ENCODE measurements at places on chromosomes 2 and 18. TPM values are rescaled to one million over a fixed set of nuclear protein-coding genes. Genes with fewer than 3 reads are reported as not detected.

SLC16A14 gene
- 0.53 TPM for polyA plus RNA-seq

GAL3ST2 gene
- polyA plus RNA-seq: not detected

XRCC5 gene
- 127 TPM for polyA plus RNA-seq

GALR1 gene
- under 0.01 TPM for polyA plus RNA-seq

DNAJC10 gene
- polyA plus RNA-seq: 9.8 TPM

OTX1 gene
- not detected for polyA plus RNA-seq

DNA sequence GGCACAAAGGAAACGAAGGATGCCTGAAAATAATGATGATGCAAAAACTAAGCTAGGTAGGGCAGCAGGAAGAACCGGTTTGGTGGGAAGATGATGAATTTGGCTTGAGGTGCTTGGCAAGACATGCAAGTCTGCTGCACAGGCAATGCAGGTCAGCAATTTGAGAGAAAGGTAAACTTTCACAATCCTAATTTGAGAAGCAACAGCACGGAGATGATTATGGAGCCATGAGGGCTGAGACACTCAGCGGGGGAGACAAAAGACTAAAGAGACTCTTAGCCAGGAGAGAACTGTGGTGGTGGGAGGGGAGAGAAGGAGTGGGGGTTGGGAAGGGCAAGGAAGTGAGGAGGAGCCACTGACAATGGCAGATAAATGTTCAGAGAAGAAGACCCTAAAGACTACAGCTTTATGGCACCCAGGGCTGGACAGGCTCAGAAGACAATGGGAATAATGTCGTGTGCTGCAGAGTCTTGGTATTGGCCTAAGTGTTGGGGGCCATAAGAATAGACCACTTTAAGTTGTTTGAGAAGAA, 19.4 kb upstream of the RNF149 start:
- no peak for DNase-seq

DNA sequence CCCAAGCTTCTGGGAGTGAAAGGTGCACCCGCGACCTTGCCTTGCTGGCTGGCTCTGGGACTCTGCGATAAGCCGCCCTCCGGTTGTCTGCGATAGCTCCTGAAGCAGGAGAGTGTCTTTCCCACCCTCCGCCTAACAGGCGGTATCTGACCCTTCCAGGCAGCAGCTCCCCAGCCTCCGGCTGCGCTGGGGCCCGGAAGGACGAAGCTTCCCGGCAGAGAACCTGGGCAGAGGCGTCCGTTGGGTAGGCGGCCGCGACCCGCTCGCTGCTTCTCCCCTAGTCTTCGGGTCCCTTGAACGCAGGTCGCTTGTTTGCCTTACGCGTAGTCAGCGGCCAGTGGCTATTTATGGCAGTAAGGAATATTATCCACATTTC, 446 bp upstream of the RHBDD1 start:
- DNase-seq: peak; percentile 36

GRCh38 chr2:96470636-96471035, 34.5 kb downstream of the NEURL3 start:
- DNase-seq: peak; percentile 86

- no peak for DNase-seq
Measured at GRCh38 chr2:159895258-159896065, 97.5 kb upstream of the CD302 start.

DNA sequence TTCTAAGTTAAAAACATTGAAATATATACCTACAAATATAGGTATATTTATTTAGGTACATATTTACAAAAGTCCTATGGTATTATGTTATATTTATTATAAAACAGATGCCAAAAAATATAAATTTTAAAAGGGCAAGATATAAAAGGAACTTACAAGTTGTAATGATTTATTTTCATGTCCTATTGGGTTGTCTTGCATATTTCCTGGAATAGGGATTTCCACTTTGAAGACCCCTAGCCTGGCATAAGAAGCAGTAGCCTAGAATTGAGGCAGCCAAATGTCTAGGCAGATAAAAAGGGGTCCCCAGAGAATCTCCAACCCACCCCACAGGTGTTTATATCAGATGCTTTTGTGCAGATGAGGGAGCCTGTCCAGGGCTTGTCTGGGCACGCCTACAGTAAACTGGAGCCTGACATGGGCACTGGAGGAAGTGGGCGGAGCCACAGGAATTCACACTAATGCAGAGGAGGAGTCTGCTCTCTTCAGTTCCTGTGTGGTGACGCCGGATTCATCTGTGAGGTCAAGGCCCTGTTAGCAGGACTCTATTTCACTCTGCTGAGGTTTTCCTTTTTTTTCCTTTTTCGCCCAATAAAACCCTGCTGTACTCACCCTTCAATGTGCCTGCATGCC, 1088.9 kb upstream of the PIK3C3 start:
- DNase-seq: no peak

DNA sequence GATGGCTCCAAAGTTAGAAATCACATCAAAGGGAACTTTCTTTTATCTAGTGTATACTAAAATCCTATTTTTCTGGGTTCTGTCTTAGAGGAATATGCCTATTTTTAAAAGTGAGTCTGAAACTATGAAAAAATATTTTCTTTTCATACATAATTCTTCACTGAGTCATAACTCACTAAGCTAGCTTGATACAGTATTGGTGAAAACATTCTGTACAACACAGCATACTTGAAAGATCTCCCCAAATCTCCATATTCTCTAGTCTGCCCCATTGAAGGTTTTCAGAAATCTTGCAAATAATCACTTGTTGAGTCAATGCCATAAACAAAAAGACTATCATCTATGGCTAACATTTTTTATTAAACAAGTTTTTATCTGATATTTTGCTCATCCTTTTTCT, 44.5 kb downstream of the COL3A1 start:
- no peak for DNase-seq

All from heart left ventricle (tissue), 16 donors.